ENCODE measurements at places on chromosomes 7 and 10.

DNA sequence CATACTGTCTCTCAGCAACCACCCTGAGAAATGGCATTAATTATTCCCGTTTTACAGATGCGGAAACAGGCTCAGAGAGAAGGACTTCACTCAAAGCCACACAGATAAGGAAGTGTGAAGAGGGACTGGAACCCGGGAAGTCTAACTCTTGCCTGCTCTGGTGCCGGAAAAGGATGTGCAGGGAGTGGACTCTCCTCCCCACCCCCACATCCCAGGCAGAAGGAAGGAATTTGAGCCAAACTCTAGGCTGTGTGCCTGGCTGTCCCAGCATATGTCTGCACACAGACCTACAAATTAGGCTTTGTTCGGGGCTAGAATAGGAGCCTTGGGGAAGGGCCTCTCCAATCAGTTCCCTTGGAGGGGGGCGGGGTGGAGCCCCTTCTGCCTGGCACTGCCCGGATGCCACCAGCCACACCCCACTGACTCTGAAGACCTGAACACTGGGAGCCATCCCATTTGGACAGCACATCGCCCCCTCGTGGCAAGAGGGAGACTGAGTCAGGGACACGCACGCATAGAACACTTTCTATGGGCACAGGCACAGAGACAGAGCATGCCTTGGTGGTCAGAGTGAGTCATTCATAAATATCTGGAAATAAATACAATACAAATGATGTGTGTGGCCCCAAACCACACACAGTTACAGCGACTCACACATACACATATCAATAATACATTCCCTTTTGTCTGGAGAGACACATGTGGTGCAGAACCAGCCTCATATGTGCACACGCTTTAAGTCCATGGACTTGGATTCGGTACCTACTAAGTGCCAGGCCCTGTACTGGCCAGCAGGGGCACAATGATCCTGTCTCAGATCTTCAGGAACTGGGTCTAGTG, 13.1 kb downstream of the LZTS2 start:
- DNase-seq, result peak; percentile 94

GRCh38 chr10:96279191-96279641, 7.8 kb upstream of the BLNK start:
- DNase-seq, result no peak

GRCh38 chr7:100835903-100836811, 8.8 kb upstream of the EPHB4 start:
- no peak for DNase-seq

GRCh38 chr10:24351961-24352360, 143.0 kb downstream of the KIAA1217 start:
- peak; percentile 50 for DNase-seq

DNA sequence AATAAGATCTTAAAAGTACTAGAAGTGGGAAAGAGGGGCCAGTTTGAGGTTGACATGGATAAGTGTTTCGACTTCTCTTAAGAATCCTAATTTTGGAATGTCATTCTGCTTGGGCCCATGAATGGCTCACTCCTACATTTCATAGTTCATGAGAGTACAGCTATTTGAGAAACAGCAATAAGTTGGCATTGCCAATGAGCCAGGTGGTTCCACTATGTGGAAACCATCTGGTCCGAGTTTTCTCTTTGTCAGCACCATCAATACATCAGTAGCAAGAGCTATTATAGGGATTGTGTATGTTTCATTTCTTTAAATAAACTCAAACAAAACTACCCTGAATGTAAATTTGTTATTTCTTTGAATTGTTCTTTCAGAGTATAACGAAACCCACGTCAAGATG, 78.1 kb upstream of the NEBL start:
- DNase-seq, result no peak

GRCh38 chr7:45021604-45022296, 21.7 kb downstream of the CCM2 start:
- DNase-seq, result peak; percentile 48

DNA sequence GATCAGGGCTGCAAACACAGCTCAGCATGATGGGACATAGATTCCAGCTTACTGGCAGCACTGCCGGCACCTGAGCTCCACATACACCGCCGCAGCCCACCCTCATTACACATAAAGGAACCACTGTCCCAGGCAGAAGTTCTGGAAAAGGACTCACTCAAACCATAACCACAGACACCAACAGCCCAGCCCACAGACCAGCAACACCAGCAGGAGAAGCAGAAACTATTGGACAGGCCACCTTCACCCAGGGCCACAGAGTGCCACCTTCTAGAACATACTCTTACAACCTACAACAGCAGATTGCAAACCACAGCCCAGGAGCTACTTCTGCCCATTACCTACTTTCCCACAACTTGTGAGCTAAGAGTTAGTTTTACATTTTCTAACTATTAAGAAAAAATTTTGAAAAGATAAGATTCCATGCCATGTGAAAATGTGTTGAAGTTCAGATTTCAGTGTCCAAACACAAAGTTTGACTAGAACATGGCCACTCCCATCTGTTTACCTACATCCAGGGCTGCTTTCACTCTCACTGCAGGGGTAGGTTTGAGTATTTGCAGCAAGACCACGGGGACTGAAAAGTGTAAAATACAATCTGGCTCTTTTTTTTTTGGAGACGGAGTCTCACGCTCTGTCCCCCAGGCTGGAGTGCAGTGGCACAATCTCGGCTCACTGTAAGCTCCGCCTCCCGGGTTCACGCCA, 153.0 kb downstream of the TNS3 start:
- DNase-seq, result no peak

- no peak for DNase-seq
Measured at GRCh38 chr7:134440067-134440466, 18.8 kb downstream of the AKR1B1 start.

DNA sequence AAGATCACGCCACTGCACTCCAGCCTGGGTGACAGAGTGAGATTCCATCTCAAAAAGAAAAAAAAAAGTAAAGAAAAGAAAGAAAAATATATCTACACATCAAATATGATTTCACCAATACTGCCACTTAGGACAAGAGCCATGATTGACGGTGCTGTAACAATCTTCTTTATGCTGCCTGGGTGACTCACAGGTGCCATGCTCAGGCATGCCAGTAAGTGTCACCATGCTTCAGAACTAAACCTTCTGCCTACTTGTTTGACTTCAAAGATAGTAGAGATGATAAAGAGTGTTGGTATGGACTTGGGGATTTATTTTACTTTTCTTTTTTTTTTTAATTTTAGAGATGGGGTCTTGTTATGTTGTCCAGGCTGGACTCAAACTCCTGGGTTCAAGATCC, 33.6 kb upstream of the DNMBP start:
- no peak for DNase-seq

GRCh38 chr7:75715864-75716263, 22.9 kb downstream of the HIP1 start:
- peak; percentile 45 for DNase-seq

DNA sequence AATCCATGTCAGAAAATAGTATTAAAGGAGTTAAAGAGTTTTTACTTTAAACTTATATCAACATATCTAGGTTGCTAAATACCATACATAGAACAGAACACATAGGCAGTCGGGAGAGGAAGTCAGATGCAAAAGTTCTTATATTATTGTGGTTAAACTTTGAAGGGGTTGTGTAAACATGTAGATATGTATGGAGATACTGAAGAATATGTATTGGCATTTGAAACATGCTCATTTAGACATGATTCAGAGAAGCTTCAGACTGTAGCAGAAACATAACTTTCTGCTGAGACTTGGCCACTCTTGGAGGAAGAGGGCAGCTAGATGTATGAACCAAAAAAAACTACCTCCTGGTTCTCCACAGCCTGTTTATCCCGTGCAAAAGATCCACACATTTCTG, 103.5 kb upstream of the FERD3L start:
- peak; percentile 7 for DNase-seq

DNA sequence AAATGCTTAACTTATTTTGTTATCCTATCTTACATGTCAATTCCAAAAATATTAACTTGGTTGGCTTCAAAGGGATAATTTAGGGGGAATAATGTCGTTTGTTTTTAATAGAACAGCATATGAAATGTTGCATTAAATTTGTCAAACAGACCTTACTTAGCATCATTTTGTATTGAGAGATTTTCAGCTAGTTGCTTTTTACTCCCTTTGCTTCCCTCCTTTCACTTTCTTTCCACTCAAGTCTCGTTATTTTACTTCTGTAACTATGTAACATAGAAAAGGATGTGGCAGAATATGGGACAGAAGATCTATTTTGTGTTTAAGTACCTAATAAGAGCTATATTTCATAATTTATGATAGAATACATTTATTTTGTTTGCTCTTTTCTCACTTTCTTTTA, 2.6 kb downstream of the PHYHIPL start:
- DNase-seq, result no peak

- DNase-seq, result no peak
Measured at GRCh38 chr7:91892099-91892705, 11.7 kb upstream of the MTERF1 start.

- peak; percentile 10 for DNase-seq
Measured at GRCh38 chr7:31027161-31027965, 24.7 kb upstream of the ADCYAP1R1 start.

DNA sequence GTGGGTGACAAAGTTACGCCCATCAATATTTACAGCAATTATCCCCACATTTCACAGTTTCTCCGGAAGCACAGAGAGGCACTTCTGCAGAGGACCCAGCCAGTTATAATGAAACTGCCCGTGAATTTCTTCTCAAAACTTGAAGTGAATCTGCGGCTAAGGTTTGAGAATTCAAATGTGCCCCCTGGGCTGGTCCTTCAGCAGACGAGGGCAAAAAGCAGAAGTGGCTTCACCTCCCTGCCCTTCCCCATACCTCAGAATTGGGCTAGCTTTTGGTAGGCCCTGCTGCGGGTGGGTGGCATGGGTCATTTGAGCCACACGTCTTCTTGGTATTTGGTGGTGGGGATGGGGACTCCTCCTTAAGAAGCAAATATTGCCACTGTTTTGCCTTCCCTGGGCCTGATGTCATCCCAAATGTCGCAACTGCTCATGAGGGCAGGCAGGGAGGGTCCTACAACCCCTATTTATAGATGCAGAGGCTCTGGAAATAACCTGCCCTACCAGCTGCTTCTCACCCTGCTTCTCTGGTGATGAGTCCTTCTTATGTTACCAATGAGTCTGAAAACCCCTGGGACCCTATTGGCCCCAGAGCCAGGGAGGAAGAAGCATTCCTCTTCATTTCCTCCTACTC, 16.6 kb upstream of the WDFY4 start:
- no peak for DNase-seq

DNA sequence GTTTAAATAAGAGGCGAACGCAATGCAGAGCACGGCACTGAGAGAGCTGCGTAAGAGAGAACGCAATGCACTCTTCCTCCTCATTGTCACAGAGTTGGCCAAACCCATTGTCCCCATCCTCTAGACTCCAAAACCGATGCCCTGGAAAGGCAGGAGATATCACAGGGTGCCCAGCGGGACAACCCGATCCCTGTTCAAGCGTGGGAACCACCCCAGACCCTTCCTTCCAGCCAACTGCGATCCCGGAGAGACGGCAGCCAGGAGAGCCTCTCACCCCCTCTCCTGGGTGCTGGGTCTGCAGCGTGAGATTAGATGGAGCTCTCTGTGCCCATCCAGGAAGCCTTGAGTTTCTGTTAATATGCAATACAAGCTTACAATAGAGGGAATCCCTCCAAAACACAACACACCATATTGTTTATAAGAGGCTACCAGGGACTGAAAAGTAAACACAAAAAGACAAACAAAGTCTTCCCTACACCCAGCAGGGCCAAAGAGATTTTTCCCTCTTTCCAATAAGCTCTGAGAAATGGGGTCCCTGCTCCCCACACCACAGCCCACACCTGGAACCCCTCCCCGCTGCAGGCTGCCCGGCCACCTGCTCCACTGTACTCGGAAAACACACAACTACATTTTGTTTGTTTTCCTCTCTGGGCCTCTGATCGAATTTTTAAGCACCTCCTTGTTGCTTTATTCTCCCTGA, 187.6 kb downstream of the ADARB2 start:
- DNase-seq, result no peak

DNA sequence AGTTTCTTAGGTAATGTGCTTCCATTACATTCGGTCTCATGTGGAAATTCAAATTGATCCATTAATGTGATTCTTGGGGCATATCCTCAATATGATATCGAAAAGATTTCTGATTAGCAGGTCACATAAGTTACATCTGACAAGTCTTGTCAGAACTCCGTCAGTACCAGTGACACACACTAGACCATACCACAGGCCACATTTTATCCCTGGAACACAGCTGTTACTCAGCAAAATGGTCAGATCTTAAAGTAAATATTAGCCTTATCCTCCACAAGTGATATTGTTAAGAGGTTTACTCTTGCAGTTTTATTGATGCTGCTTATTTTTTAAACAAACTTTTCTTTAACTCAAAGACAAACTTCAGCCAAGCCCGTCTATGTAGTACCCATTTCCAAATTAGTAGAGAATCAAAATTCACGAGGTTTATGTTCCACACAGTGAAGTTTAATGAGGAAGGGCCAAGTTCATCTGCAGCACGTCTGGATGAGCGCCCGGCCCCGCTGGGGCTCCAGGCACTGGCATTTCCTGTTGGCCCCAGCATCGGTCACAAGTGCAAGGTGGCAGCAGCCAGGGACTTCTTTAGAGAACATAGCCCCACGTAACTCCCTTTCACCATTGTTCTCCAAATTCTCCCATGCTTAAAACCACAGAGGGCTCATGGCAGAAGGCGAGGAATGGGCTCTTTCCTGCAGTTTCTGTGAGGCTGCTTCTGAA, 132.2 kb downstream of the VIPR2 start:
- DNase-seq, result no peak

- DNase-seq, result no peak
Measured at GRCh38 chr10:9166770-9167169, 1112.3 kb downstream of the GATA3 start.

DNA sequence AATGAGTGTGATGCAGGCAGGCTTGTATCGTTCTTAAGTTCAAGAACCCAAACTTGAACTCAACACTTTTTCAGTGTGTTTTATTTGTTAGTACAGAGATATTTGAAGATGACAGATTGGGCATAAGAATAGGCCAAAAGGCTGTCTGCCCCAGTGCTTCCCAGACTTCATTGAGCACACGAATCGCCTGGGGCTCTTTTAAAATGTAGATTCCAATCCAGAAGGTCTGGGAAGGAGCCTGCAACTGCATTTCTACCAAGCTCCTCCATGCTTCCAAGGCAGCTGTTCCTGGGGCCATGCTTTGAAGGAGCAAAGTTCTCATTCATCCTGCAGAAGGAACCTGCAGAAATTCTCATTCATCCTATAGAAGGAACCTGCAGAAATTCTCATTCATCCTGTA, 114.5 kb upstream of the INSYN2A start:
- no peak for DNase-seq

- DNase-seq, result no peak
Measured at GRCh38 chr7:44366986-44367385, 41.6 kb upstream of the CAMK2B start.

GRCh38 chr7:91565499-91566401, 301.5 kb downstream of the FZD1 start:
- DNase-seq, result peak; percentile 61

GRCh38 chr10:128161031-128161430, 34.8 kb upstream of the MKI67 start:
- no peak for DNase-seq

GRCh38 chr7:5187605-5188004, 2.4 kb upstream of the WIPI2 start:
- no peak for DNase-seq

GRCh38 chr7:107161415-107161814, 7.4 kb upstream of the HBP1 start:
- DNase-seq, result no peak

- DNase-seq, result no peak
Measured at GRCh38 chr10:9052767-9053166, 998.3 kb downstream of the GATA3 start.

All from fibroblast of mammary gland (primary cell).